Stimulated activated effector memory CD8-positive, alpha-beta T cell treated with anti-CD3 and anti-CD28 coated beads, Interleukin-12 subunit alpha, Interleukin-12 subunit beta, amount 100 ng/mL, for 72 hours (primary cell): ENCODE measurements at places on chromosomes 4 and X.

- DNase-seq = no peak
Measured at GRCh38 chrX:13078739-13079444, 34.5 kb upstream of the FAM9C start.

- DNase-seq = no peak
Measured at GRCh38 chr4:88054901-88055300, 47.5 kb downstream of the PKD2 start.

DNA sequence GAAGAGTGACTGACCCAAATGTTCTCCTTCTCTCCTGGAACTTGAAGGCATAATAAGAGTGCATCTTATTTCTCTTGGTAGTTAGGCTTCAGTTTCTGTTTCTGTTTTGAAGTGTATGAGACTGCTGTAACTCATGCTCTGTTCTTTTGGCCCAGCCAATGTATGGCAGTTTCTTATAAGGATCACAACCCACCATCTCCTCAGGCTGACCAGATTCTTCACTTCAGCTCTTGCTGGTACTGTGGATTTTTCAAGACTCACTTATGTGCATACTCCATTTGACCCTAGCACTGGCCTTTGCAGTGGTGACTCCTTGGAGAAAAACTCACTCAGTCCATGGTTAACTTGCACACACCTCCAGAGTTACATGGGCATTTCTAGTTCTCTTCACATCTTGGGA lies 9.6 kb upstream of the YTHDC1 start:
- no peak for DNase-seq

- DNase-seq = no peak
Measured at GRCh38 chr4:89184407-89184806, 73.1 kb downstream of the TIGD2 start.

DNA sequence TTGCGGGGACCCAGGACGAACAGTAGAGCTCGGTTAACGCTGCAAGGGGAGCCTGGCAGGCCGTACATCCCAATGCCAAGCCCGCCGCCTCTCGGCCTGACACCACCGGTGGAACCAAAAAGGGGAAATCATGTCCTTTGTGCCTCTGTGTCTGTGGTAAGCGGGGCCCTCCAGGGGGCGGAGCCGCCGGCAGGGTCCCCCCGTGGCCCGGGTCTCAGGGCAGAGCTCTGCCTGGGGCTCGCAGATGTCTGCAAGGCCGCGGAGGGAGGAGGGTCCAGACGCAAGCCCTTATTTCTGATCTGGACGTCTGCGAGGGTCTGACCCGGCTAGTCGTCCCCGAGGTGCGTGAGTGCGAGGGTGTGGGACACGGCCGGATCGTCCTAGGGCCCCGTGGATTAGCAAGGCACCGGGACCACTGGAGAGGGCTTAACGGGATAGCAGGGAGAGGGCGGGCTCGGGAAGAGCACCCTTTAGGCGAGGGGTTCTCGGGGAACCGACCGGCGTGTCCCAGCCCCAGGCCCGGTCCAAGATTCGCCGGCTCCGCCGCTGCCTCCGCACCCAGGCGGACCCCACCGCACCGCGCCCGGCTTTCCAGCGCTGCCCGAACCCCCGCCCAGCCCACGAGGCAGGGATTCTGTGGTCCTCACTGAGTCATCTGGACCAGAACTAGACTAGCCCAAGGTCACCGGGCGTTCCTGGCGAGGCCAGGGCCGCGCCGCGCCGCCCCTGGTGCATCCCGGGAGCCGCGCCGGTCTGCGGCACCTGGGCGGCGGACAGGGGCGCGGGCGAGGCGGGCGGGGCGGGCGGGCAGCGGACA lies 863 bp upstream of the FAM193A start:
- DNase-seq = peak; percentile 36

- no peak for DNase-seq
Measured at GRCh38 chr4:175412161-175412560, 399.9 kb downstream of the GPM6A start.

GRCh38 chrX:68851082-68851481 lies 22.3 kb downstream of the EFNB1 start:
- DNase-seq = no peak
